ELF-1 (cell line): ENCODE measurements at places on chromosomes 1 and 21.

GRCh38 chr1:116258668-116259419 lies 114.2 kb upstream of the ATP1A1 start:
- no peak for DNase-seq

- DNase-seq = no peak
These were observed 2.4 kb upstream of the NAV1 start for GRCh38 chr1:201536558-201536957.

DNA sequence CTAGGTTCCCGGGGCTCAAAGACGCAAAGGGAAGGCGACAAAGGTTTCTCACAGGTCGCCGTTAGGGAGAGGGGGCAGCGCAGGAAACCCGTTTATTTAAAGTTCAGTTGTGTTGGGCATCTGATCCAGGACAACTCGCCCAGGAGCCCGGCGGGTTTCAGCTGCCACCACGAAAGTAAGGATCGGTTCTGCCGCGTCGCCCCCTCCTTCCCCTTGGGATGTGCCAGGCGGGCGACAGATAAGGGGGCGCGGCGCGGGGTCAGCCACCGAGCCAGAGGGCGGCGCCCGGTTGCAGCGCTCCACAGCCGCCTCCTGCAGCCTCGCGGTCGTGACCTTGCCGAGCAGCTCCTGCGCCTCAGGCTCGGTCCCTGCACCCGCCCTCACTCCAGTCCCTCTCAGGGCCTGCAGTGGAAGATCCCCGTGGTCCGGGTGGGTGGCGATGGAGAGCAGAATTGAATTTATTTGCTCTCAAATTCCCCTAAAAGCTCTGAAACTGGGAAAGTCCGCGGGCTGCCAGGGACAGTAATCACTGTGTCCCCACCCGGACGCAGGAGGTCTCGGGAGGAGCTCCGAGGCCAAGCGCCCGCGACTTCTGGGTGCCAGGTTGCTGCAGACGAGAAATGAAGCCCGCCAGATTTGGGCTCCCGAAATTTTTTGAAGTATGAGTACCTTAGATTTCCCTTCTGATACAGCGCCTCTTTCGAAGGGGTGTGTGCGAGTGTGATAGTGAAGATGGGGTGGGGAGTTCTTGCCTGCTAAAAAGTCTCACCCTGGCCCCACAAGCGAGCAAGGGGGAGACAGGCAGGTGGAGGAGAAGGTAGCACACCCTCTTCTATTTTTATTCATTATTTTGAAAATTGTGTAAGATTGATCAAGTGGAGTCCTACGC lies 28.4 kb upstream of the NFIA start:
- peak; percentile 31 for DNase-seq

GRCh38 chr1:235018161-235018560 lies 110.5 kb downstream of the TOMM20 start:
- peak; percentile 74 for DNase-seq

- no peak for DNase-seq
These were observed 74.2 kb downstream of the SIM2 start for GRCh38 chr21:36773117-36773516.

GRCh38 chr1:226098870-226099835 lies 36.6 kb downstream of the H3-3A start:
- no peak for DNase-seq

DNA sequence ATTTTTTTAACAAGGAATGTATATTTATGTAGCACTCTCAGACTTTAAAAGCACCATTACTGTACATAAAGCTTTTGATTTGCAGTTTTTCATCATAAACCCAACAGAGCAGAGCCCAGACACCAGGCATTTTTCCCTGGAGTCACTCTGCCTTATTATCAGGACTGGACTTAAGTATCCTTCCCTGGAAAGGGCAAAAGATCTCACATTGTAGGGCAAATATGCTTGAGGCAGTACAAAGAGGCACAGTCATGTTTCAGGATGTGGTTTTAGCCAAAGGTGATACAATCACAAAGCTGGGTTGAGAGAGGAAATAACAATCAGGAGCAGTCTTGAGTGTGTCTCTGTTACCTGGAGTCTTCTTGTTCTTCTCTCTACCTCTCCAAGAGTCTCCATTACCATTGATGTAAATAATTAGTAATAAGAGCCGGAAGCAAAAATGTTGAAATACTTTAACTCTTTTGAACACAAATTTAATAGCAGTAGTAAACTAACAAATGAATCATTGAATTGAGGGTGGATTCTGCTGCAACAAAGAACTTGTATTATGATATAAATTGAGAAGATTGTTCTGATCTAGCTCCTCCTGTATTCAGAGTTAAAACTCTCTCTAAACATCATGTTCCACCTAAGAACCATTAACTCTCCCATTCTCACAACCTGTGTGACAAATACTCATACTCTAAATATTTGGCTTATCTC lies 160.5 kb downstream of the LTN1 start:
- no peak for DNase-seq

- peak; percentile 8 for DNase-seq
These were observed 190.5 kb upstream of the CSF3R start for GRCh38 chr1:36673202-36673601.

DNA sequence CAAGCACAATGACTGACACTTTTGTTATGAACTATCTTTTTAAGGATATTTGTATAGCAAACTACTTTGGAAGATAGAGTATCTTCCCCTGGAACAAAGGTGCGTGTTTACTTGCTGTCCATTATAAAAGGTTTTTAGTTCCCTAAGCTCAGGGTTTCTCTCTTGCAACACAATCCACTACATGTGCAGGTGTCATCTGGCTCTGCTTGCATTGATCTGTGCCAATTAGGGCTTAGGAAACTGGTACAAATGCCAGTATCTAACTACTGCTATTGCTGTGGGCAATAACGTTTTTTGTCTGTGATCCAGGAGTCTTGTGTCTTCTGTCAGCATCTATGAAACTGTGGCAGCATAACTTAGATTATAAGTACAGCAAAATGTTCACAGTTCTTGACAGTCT lies 68.3 kb upstream of the ABCD3 start:
- DNase-seq = no peak

DNA sequence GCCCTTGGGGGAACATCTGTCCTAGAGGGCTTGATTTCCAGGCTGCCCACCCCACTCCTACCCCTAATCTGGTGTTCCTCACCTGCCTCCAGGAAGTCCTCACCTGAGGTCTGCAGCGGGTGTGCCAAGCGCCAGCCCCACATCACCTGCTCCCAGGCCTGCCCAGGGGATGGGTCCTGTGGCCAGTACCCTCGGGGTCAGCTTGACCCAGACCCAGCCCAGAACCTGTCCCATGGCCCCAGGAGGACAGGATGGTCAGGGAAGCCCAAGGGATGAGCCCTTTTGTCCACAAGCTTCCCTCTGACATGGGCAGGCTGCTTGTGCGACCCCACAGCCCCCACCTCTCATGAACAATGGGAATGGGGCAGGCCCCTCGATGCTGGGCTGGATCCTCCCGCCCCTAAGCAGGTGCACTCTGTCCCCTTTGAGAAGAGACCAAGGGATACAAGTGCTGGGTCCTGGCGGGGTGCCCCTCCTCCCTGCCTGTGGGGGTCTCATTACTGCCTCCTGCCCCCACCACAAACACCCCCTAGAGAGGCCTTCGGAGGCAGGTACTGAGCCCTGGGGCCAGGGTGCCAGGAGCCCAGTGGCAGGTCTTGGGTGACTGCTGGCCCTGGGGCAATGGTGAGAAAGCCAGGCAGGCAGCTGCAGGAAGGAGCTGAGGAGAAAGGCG lies 3.2 kb downstream of the MIB2 start:
- no peak for DNase-seq

DNA sequence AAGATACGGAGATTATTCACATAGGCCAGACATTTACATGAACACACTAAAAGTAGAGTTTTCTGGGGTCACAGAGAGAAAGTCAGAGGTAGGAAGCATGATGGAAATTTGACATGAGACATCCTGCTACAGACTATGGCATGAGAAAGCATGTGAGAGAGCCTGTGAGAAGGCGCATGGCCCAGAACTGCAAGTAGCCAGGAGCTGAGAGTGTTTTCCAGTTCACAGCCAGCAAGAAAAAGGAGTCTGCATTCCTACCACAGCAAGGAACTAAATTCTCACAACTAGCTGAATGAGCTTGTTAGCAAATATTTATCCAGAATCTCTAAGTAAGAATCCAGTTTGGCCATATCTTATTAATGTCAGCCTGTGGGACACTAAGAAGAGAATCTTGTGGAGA lies 673.3 kb downstream of the BRINP3 start:
- no peak for DNase-seq

GRCh38 chr1:206979379-206980043 lies 9.3 kb upstream of the FCAMR start:
- peak; percentile 63 for DNase-seq
